ENCODE measurements at places on chromosomes 16 and 17. TPM values are rescaled to one million over a fixed set of nuclear protein-coding genes. Genes with fewer than 3 reads are reported as not detected.

GRCh38 chr17:53942898-53943297, 120.2 kb downstream of the KIF2B start:
- no peak for DNase-seq

- DNase-seq = no peak
Measured at GRCh38 chr17:49612726-49613125, 37.1 kb downstream of the NXPH3 start.

- DNase-seq = no peak
Measured at GRCh38 chr17:76948726-76949342, 80.6 kb downstream of the MGAT5B start.

- no peak for DNase-seq
Measured at GRCh38 chr17:65394811-65395472, 166.5 kb downstream of the AXIN2 start.

GRCh38 chr16:51163894-51164566, 13.0 kb upstream of the SALL1 start:
- DNase-seq = no peak

GRCh38 chr17:21524211-21524591, 148.0 kb downstream of the KCNJ12 start:
- no peak for DNase-seq

DNA sequence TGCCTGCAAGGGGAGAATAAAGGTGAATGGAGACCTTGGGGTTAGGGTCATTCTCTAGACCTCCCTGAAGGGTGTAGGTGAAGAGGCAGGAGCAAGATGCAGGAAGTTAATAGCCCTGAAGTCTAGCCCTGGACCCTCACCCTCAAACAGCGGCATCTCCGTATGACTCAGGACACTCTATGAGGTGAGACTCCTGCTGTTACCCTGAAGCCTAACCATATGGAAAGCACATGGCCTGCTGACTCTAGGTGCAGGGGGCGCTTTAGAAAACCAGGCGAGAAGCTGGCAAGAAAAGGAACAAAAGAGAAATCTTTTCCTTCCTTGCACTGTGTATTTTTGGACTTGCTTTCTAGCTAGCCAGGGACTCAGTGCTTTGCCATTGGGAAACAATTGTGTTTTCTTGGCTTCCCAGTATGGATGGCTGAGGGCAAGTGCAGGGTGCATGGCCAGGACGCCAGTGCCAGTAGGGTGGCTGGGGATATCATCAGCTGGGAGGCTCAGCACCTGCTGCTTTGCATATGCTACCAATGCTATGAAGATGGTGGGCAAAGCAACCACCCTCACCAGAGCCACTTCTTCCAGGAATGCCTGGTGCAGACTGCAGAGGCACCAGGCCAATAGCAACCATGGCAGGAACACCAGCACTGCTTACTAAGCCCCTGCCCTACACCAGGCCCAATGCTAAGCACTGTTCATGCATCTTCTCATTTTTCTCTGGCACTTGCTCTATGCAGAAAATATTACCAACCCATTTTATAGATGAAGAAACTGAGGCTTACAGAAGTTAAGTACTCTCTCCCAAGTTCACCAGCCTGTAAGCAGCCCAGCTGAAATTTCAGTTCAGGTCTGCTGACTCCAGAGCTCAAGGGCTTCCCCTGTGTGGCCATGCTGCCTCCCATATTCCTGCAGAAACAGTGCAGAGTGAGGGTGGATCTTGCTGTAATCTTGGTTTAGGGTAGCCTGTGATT, 425.1 kb downstream of the SLC39A11 start:
- no peak for DNase-seq

- DNase-seq = peak; percentile 87
Measured at GRCh38 chr16:53457670-53458069, 23.4 kb downstream of the RBL2 start.

GRCh38 chr17:43722870-43723665, 35.5 kb downstream of the SOST start:
- no peak for DNase-seq

- no peak for DNase-seq
Measured at GRCh38 chr17:18356624-18357023, 6.7 kb downstream of the SHMT1 start.

- no peak for DNase-seq
Measured at GRCh38 chr16:74743668-74744299, 30.8 kb downstream of the FA2H start.

GRCh38 chr17:8133399-8133798, 9.5 kb upstream of the HES7 start:
- no peak for DNase-seq

DNA sequence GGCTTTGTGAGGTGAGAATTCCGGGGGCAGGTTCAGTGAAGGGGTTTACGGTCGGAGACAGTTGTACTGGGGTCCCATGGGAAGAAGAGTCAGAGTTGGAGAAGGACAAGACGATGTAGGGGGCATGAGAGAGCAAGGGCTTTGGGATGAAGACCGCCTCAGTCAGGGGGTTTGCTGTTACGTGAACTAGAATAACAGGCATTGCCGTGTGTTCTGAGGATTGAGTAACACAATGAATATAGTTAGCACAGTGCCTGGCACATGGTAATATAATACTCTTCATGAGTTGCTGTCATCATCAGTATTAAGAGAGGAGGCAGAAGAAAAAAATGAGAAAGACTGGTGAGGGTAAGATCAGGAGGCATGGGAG, 577 bp downstream of the ZNF646 start:
- no peak for DNase-seq

DNA sequence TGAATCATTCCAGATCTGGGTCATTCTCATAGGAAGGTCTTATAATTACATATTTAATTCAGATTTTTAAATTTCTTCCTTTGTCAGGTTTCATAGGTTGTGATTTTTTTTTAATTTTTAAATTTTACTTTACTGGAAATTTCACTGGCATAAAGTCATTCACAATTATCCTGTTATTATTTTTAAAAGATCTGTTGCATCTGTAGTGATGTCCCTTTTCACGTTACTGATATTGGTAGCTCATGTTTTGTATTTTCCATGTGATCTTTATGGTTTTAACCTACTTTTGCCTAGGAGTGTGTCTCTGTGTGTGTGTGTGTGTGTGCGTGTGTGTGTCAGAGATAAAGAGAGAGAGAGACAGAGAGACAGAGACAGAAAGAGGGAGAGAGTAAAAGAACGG, 216.6 kb upstream of the KCNJ16 start:
- DNase-seq = no peak

DNA sequence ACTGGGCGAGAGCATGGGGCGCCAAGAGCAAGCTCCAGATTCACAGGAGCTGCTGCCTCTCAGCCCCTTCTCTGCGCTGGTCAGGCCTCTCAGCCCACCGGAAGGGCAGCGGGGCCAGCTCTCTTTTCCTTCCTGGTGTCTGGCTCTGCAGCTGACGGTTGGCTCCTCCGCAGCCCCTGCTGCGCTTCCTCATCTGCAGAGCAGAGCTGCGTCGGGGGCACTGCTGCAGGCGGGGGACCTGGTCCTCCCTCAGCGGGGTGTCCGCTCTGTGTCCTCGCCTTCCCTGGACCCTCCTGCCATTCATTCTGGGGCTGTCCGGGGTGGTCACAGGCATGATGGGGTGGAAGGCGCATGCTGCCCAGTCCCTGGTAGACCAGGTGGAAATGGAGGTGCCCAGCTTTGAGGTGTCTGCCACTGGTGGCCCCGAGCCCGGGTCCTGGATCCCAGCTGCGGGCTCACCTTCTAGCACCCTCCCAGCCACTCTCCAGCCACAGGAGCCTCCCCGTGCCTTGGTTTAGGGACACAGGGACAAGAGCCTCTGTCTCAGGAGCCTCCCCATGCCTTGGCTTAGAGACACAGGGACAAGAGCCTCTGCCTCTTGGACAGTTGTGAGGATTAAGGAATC, 84.8 kb downstream of the IRF8 start:
- no peak for DNase-seq

The GP1BA gene
- total RNA-seq = not detected

The SLC5A10 gene
- total RNA-seq = not detected

The ZG16B gene
- total RNA-seq = not detected

The KRTAP9-8 gene
- not detected for total RNA-seq

The SULT1A4 gene
- total RNA-seq = 6.2 TPM

The ATP2A3 gene
- 157 TPM for total RNA-seq

The SLC12A3 gene
- not detected for total RNA-seq

The TBC1D16 gene
- 1.3 TPM for total RNA-seq

Measured in CD4-positive, alpha-beta memory T cell (primary cell).